ENCODE measurements at places on chromosomes 6 and 20.

- no peak for DNase-seq
These were observed 138.0 kb downstream of the HFE start for GRCh38 chr6:26224940-26225847.

DNA sequence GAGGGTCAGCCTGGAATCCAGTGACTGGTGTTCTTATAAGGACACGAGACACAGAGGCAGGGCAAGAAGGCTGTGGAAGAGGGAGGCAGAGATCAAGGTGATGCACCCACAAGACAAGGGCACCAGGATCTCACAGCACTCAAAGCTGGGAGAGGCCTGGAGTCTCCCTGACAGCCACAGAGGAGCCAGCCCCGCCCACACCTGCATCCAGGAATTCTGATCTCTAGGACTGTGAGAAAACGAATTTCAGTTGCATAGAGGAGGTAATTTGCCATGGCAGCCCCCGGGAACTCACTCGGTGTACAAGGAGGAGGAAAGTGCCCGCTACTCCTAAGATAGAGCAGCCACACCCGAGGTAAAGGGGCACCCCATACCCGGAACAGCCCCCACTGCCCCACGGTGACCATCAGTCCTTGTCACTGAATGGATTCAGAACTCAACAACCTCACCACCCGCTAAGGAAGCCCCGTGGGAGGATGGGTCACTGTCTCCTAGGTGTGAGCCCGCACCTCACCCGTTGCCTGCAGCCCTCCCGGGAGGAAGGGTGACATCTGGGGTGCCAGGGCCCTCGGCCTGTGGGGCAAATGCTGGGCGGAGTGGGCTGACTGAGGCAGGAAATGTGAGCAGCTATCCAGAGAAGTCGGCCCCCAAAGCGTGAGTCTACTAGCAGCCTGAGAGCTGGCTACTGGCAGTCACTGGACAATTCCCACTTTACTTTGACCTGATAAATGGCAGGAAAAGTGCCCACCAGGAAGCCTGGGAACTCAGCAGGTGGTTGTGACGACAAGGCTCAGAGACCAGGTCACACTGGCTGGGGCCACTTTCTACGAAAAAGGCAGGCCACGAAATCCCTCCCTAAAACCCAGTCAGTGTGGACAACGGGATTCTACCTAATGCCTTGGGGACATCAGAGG lies 22.4 kb downstream of the DLL1 start:
- no peak for DNase-seq

DNA sequence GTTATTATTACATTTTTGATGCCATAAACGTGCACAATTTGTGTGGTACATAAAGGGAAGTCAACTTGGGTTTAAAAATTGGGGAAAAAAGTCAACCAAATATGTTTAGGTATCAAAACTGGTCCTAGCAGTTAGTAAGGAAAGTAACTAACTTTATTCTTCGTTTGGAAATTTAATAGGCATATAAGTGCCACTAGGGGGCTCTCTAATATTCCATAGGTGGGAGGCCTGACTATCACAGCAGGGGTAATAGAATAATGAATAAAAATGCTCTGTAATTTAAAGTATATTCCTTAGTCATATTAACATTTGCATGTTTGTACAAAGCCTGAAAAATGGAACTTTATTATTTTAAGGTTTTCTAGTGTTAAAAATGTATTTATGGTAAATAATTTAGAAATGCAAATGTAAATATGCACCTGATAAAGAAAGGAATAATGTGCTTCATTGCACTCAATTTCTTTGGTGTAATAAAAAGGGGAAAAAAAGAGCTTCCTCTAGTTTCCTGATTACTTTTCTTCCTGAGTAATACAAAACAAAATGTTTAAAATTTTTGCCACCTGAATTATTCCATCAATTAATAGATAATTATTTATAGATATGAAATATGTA lies 125.7 kb upstream of the HDAC2 start:
- DNase-seq: no peak

- DNase-seq: no peak
These were observed 9.6 kb upstream of the NRM start for GRCh38 chr6:30700340-30700739.

GRCh38 chr6:32188381-32189068 lies 1.5 kb downstream of the PBX2 start:
- DNase-seq: no peak

- DNase-seq: no peak
These were observed 2.5 kb downstream of the PPDPF start for GRCh38 chr20:63522981-63523611.

- DNase-seq: no peak
These were observed 348.4 kb downstream of the KIF16B start for GRCh38 chr20:16224836-16225235.

- no peak for DNase-seq
These were observed 142.5 kb upstream of the PREP start for GRCh38 chr6:105545228-105545920.

- no peak for DNase-seq
These were observed 984 bp downstream of the TFAP2C start for GRCh38 chr20:56630086-56630493.

GRCh38 chr6:33384581-33385020 lies 7.0 kb upstream of the KIFC1 start:
- DNase-seq: no peak

DNA sequence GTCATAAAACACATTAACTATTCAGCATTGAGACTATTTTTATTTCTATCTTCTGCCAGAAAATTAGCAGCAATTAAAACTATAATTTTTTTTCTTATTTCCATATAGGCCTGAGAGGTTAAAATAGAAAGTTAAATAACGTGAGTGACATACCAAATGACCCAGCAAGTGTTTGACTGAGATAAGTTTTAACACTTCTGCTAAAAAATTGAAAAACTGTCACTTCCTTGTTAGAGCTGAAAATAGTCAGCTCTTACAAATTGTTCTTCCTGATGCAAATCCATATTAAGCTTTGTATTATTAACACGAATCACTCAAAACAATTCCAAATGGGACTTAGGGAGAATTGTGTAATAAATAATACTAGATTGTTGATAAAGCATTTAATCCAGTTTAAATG lies 26.5 kb upstream of the STX11 start:
- DNase-seq: no peak

DNA sequence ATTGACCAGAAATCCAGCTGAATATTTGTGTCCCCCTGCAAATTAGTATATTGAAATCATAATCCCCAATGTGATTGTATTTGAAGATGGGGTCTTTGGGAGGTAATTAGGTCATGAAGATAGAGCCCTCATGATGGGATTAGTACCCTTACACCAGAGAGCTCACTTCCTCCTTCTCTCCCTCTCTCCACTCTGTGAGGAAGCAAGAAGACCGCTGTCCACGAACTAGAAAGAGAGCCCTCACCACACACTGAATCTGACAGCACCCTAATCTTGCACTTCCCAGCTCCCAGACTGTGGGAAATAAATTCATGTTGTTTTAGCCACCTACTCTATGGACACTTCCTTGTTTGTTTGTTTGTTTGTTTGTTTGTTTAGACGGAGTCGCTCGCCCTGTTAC lies 11.9 kb upstream of the PLAGL1 start:
- DNase-seq: no peak

DNA sequence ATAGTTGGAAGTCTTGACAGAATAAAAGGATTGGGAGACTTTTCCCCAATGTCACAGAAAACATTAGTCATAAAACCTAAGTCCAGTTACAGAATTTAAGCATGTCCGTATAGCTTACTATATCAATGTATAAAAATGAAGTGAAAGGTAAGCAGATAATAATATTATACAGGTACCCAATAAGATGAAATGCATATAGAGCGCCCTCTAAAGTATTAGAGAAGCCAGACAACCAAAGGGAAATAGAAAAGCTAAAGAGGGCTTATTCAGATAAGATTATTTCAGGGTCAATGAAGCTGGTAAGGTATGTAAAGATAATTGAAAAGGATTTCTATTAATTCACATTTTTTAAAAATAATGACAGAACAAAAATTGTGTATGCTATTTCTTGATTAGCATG lies 947.7 kb upstream of the MAP3K7 start:
- DNase-seq: no peak

DNA sequence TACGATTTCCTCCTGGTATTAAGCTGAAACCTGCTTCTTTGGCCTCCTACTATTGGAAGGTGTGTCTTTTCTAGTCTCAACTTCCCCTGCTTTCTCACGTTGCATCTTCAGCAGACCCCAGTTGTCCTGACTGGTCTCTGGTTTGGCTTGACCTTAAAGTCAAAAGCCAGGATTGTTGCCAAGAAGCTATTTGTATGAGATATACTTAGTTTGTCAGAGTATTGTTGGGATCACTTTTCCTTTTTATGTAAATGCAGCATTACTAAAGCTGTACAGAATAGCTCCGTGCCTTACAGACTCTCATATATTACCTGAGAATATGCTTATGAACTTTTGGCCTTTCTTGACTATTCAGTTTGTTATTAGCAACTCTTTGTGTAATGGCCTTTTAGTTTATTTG lies 61.1 kb downstream of the TSPYL4 start:
- DNase-seq: no peak

GRCh38 chr6:21872749-21873148 lies 279.2 kb downstream of the SOX4 start:
- no peak for DNase-seq

- no peak for DNase-seq
These were observed at the start of gene CST9L for GRCh38 chr20:23568320-23568970. CST9L (minus strand) TSS chr20:23568484; CDS start chr20:23568450, 34 bp downstream.

DNA sequence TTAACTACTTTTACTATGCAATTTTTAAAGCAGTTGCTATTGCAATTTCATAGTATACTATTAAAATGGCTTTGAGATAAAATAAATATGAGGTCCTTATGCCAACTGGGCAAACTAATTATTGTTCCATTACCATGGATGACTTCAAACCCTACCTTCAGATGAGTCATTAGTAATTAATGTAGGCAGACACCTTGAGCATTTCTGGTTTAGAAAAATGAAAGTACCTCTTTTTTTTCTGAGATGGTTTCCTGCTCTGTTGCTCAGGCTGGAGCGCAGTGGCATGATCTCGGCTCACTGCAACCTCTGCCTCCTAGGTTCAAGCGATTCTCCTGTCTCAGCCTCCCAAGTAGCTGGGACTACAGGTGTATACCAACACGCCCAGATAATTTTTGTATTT lies 11.9 kb downstream of the ASF1A start:
- DNase-seq: no peak

- DNase-seq: no peak
These were observed 27.0 kb downstream of the RPRD1B start for GRCh38 chr20:38060536-38060935.

GRCh38 chr6:109174916-109175315 lies 79.6 kb downstream of the CEP57L1 start:
- DNase-seq: no peak

DNA sequence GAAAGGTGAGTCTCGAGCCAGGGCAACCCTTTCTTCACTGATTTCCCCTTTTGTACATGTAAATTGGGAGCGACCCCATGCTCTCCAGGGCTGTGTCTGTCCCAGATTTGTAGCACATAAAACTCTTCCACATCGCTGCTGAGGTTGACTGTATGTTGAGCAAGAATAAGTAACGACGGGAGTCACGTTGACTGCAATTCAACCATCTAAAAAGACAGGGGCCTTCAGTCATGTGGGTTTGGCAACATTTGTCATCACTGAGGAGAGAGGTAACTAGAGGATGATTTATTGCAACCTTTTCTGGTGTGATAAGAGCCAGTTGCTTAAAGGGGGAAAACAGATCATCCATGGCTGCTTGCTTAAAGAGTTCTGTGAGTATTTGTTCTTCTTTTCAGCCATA lies 159.4 kb upstream of the SULF2 start:
- no peak for DNase-seq

DNA sequence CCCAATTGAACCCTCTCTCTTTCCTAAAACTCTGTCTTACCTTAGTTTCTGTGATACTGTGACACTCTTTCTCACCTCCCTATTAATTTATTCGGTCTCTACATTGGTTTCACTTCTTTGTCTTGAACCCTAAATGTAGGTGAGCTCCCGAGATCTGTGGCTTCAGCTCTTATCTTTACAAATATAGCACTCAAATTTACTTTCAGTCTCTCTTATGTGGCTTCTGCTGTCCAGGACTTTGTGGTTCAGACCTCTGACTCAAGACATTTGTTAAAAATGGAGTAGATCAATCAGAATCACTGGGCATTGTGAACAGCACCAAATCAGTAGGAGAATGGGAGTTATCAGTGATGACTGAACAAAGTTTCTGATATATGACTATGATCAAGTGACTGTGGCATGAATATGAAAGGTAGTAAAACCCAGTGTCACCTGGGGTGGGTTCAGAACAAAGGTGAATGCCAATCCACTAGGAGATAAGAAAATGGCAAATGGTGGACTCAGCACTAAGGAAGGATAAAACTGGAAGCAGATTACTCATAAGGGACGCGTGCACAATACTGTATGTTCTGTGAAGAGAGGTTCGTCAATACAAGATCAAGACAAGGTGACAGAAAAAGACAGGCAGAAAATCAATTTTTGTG lies 27.2 kb downstream of the IL17F start:
- no peak for DNase-seq

DNA sequence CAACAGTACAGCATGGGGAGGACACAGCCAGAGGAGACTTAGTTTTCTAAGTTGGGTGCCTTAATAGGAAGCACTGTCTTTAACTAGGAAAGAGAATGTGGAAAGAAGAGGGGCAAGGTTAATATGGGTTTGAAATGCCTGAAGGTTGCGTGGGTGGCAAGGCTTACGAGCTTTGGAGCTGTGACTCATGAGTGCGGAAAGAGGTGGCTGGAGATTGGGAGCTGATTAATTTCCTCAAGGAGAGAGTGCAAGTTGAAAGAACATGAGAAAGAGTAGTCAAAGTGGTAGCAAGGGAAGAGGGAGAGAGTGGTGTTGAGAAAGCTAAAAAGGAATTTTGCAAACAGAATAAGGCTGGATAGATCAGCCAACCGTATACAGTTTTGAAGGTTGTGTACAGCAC lies 315.1 kb upstream of the PRND start:
- no peak for DNase-seq

DNA sequence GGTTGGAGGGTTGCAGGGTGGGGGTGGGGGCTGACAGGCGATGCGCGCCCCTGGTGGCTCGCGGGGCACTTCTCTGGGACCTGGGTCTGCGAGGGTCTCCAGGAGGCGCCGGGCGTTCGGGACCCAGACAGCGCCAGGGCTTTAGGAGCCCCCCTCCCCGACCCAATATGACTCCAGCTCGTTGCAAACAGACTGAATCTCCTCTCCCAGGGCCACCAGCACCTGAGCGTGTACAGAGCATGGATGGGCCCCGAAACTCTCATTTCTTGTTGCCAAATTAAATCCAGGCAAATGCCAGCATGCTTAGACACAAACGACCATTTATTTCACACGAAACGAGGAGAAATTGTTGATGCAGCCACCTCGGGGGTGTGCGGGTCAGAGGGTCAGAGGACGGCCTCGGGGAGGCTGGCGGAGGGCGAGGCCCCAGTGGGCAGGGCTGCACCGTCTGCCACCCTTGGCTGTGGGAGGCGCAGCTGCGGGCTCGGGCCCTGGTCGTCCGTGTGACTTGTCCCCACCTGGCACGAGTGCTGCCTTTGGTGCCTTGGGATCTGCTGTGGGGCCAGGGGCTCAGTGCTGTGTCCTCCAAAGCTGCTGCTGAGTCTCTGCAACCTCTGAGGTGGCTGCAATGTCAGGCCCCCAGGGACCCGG lies 20.9 kb upstream of the GATA5 start:
- DNase-seq: no peak

GRCh38 chr6:26206868-26207801 lies 119.9 kb downstream of the HFE start:
- DNase-seq: no peak

- no peak for DNase-seq
These were observed 61.6 kb downstream of the RAB44 start for GRCh38 chr6:36759148-36759759.

All from esophagus squamous epithelium (tissue), 5 donors.